Calu3 (cell line): ENCODE measurements at places on chromosomes 13 and 19.
A peak's percentile ranks its signal among the peaks of the same experiment; 100 is the strongest.

GRCh38 chr19:35220315-35220921, 8.1 kb downstream of the FAM187B start:
- peak; percentile 11 for DNase-seq

DNA sequence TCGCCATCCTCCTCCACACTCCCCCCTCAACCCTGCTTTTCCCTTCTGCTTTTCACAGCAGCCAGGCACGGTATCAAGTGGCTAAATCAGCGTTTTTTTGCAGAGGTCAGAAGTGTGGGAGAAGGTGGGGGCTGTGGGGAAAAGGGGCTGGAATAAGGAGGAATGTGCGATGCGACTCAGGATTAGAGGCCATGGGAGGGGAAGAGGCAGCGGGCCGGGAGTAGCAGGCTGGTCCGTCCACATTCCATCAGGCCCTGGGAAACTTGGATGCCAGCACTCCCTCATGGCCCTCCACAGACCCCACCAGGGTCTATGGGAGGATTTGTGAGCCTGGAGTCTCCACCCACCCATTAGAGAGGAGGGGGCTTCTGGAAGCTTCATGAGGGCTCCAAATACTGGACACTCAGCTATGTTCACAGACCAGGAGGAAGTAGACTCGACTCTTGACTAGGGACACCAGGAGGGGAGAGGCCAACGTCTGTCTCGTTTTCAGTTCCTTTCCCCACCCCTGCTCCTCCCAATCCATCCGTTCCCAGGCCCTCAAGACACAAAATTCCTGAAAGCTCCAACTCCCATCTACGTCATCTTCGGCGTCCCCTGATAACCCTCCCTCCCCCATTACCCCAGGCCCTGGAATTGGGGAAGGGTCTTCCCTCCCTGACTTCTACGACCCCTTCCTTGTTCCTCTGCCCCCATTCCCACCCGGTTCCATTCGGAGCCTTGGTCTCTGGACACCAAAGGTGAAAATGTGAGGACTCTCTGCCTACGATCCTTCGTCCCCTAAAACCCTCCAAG, 3.3 kb upstream of the KCNC3 start:
- peak; percentile 33 for DNase-seq

DNA sequence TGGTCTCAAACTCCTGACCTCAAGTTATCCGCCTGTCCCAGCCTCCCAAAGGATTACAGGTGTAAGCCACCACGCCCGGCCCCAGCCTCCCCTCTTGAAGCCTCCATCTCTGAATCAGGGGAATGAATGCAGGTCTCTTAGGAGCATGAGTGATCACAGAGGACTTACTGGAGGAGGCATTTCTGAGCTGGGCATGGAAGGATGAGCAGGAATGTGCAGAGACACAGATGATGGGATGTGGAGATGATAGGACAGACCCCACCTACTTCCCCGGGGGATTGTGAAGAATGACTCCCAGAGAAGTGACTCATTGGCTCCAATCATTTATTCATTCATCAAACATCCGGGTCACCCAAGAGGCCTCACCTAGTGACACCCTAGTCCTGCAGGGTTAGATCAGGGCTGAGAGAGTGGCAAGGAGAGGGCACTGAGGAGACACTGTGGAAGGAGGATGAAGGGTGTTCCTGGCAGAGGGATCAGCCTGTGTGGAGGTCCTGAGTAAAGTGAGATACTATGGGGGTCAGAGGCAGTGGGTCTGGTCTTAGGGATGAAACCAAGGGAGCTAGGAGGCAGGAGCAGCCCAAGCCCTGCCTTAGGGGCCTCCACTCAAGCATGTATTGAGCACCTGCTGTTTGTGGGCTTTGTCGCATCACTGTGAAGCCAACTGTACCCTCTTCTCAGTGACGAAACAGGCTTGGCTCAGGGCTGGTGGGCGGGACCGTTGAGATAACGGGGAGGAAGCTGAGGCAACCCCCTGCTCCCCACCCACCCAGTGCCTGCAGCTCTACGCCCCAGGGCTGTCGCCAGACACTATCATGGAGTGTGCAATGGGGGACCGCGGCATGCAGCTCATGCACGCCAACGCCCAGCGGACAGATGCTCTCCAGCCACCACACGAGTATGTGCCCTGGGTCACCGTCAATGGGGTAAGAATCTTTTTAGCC, 3.0 kb downstream of the IFI30 start:
- no peak for DNase-seq

DNA sequence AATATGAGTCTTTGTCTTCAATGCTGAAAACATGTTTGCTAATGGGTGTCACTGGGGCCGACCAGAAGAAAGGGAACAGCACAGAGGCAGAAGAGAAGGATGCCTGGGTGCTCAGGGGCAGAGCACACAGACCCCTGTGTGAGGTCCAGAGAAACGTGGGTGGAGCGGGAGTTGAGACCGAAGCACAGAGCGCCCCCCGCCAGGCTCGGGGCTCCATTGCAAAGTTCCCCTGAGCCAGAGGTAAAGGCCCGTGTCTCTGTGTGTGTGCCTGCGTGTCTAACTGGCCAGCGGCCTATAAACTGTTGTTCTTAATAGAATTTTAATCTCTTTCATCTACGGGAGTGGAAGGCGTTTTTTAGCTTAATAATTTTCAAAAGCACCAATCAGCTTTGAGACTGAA, 343.1 kb downstream of the TEX29 start:
- no peak for DNase-seq

DNA sequence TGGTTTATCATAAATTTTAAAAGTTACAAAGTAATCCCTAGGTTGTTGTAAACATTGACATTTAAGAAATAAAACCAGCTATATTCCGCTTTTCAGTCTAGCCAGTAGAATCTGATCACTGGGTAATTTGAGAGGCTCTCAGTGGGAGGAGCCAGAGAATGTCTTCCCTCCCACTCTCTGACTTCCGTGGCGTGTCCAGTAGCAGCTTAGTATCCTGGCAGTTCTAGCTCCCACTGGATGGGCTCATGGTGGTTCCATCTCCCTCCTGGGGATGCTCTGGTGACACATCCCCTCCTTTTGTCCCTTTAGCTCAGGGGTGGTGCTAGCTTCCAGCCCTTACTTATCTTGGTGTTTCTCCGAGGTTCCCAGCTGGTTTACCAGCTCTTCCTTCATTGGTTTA, 34.5 kb downstream of the MTUS2 start:
- no peak for DNase-seq

DNA sequence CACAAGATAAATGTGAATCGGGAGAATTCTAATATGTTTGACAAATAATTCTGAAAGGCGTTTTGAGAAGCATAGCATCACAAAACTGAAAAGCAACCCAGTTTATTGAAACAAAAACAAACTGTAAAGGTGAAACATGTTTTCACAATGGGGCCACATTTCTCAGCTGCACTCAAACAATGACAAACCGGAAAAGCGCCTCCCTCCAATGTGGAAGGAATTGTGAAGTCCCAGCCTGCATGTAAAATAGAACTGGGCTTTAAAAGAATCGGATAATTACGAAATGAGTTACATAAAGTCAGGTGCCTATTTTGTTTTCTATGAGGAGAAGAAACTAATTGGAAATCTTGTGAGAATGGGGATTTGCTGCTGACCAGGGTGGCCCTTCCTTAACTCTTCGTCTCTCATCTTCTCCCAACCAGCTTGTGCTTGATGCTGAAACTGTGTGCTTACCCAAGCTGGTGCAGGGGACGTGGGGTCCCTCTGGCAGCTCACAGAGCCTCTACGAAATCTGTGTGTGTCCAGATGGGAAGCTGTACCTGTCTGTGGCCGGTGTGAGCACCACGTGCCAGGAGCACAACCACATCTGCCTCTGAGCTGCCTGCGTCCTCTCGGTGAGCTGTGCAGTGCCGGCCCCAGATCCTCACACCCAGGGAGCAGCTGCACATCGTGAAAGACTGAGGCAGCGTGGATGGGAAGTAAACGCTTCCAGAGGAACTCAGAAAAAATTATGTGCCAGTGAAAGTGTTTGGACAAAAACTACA, 109.4 kb downstream of the SACS start:
- no peak for DNase-seq

GRCh38 chr19:56367829-56368711, 25.3 kb downstream of the ZNF582 start:
- peak; percentile 6 for DNase-seq

- DNase-seq: no peak
Measured at GRCh38 chr13:80339563-80339911, 1.4 kb downstream of the SPRY2 start.

DNA sequence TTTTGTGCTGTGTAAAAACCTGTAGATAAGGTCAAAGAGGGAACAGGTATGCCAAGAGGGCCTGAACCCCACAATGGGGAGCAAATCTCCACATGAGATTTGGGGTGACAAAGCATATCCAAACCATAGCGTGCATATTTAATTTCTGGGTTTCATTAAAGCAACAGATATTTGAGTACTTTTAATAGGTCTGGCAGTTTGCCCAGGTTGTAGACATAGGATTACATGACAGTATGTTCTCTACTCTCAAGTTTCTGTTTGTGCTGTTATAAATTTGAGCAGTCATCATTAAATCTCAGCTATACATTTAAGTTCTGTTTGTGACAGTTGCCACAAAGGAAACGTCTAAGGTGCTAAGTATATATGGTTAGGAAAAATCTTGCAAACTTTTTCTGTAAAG, 236.4 kb downstream of the ATP8A2 start:
- no peak for DNase-seq

- DNase-seq: no peak
Measured at GRCh38 chr13:91214031-91214430, 133.5 kb upstream of the MIR17HG start.

- no peak for DNase-seq
Measured at GRCh38 chr13:106527826-106528225, 7.6 kb downstream of the EFNB2 start.

- DNase-seq: no peak
Measured at GRCh38 chr13:98226496-98226895, 49.4 kb upstream of the RNF113B start.

DNA sequence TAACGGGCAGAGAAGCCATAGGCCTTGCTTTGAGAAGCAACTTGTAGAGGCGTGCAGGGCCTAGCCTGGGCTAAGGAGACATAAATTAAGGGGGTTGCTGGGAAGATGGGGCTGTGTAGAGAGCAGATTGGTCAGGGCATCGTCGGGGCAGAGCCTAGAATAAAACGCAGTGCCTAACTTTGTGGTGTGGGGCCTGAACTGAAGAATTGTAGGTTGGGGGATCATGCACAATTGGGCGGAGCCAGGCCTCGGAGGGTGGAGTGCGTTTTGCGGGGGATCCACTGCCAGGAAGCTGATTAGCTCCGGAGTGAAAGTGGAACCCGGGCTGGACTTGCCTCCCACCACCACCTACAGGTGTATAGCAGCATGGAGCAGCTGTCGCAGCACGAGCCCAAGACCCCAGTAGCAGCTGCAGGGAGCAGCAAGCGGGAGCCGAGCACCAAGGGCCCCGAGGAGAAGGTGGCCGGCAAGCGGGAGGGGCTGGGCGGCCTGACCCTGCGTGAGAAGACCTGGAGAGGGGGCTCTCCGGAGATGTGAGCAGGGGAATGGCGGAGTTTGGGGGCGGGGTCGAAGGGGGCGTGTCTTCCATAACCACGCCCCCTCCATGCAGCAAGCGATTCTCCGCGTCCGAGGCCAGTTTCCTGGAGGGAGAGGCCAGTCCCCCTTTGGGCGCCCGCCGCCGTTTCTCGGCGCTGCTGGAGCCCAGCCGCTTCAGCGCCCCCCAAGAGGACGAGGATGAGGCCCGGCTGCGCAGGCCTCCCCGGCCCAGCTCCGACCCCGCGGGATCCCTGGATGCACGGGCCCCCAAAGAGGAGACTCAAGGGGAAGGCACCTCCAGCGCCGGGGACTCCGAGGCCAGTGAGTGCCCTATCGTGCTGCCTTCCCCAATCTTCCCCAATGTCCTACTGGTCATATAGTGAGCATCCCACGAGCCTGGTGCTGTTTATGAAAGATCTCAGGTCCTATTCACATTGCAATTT, 13.8 kb downstream of the DNASE2 start:
- DNase-seq: no peak

GRCh38 chr13:51684076-51684475, 99.8 kb downstream of the WDFY2 start:
- no peak for DNase-seq

DNA sequence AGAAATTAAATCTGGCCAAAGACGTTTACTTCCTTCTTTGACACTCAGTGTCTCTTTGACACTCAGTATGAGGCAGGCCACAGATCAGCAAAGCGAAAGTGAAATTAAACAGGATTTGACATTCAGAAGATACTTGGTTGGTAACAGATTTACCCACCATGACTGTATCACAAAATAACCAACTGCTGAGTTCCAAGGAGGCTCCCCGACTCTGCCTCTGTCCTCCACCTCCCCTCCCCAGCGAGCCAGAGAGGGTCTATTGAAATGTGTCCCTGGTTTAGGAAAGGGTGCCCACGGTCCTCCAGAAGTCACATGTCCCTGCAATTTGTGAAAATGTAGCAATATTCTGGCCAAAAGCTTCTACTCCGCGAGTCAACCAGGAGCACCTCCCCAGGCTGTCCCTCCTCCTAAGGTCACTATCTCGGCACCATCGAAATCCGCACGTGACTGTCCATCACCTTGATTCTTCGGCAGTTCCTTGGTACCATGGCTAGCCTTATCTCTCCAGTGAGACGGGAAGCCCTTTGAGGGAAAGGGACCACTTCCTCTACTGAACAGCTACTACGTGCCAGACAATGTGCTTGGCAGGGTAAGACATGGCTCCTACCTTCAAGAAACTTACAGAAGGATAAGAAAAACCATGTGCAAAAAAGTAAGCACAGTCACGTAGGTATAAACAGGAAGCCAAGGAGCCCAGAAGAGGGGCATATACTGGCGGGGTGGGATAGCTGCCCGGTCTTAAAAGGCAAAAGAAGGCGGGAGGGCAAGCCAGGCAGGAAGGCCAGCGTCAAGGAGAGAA, 1.5 kb downstream of the N4BP2L1 start:
- DNase-seq: no peak

DNA sequence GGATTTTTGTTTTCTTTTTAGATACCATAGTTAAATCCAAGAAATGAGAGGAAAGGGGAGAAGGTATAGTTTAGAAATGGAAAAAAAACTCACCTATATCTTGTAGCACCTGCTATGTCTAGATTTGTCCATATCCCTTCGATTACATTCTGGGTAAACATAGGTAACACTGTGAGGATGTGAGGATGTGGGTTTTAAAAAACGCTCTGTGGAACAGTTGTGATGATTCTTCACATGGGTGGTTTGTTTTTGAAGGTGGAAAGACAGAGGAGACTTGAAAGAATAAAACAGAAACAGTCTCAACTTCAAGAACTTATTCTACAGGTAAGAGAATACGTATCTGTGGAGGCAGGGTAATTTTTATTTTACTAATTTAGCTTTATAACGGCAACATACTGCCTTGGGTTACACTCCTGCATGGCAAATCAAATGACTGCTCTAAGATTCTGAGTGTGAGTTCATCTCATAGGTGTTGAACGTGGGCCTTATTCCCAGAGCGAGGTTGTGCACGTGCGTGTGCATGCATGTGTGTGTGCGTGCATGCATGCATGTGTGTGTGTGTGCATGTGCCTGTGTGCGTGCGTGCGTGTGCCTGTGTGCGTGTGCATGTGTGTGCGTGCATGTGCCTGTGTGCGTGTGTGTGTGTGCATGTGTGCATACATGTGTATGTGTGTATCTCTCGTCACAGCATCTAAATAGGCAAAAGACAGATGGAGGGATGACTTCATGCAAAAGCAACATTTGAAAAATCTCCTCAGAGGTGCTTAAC, 23.5 kb downstream of the ATP4B start:
- no peak for DNase-seq

GRCh38 chr13:76889254-76889653, 3.0 kb upstream of the KCTD12 start:
- DNase-seq: no peak
